ENCODE measurements at places on chromosomes 1 and 21.
A peak's percentile ranks its signal among the peaks of the same experiment; 100 is the strongest.

GRCh38 chr1:64866689-64867088, 99.7 kb downstream of the JAK1 start:
- DNase-seq = no peak

DNA sequence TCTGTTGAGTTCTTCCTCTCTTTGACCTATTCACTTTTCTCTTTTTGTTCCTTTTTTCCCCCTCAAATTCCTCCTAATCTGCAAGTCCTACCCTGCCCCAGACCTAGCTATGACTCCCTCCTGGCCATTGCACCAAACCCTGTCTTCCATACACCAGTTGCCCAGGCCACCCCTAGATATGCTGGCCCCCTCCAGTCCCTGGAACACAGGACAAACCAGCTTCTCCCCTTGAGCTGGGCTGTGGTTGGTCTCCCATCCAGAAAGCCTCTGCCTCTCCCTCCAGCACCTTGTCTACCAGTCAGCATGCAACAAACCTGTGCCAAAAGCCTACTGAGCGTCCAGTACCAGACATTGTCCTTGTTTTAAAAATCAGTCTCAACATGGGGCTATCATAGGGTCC, 59.4 kb downstream of the ELK4 start:
- DNase-seq = peak; percentile 25

DNA sequence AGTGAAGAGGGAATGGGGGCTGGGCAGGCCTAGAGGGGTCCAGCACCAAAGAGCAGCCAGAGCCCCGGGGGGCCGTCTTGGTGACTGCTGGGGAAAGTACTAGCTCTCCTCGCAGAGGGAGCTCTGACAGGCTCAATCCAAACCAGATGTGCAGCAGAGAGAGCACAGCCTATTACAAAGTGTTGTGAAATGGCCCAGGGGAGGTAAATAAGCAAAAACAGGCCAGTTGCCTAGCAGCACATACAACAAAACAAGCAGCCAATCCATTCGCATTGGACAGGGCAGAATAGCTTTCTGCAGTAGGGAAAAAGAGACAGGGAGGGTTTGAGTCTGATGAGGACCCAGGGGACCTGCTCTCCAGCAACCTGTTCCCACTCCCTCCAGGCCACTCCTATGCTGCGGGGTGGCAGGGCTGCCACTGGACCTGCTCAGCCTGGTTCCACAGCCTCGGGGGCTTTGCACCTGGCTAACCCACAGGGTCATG, 239.6 kb upstream of the FGGY start:
- peak; percentile 73 for DNase-seq

DNA sequence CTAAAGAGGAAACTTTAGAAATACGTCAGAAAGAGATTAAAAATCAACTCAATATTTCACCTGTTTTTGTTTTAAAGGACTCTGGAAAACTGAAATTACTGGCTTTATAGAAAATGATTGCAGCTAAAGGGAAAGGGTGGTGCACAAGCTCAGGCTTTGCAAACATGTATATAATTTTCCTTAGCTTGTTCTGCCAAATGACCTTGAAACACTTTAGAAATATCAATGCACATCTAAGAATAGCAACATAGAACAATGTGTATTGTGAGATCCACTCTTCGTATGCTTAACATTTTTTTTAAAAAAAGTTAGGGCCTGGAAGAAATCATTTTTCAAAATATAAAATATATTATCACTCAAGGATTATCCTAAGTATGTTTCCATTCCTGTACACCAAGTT, 143.9 kb downstream of the NTPCR start:
- no peak for DNase-seq

DNA sequence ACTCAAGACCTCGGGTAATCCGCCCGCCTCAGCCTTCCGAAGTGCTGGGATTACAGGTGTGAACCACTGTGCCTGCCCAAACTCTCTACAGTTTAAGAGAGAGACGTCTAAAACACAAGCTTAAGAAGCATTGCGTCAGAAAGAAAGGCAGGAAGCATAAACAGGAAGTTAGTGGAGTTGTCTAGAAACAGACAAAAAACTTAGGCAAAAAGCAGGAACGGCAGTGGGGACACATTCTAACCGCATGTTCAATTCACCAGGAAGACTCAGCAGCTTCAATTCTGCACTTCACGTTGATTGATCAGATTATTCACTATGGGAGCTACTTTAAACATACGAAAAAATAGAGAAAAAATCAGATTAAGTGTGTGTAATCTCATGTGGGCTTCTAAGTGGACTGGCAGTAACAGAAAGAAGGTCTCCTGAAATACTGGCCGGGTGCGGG, 7.4 kb downstream of the CFAP74 start:
- no peak for DNase-seq

GRCh38 chr1:161932668-161933067, 91.0 kb downstream of the OLFML2B start:
- no peak for DNase-seq

GRCh38 chr1:169122976-169123375, 16.5 kb downstream of the ATP1B1 start:
- no peak for DNase-seq

GRCh38 chr1:44740179-44740617, 561 bp downstream of the KIF2C start:
- DNase-seq = no peak

GRCh38 chr1:158945061-158945460, 13.7 kb downstream of the PYHIN1 start:
- DNase-seq = no peak

- peak; percentile 88 for DNase-seq
Measured at GRCh38 chr1:21607549-21608529, 61.3 kb downstream of the RAP1GAP start.

Data from type B pancreatic cell (in vitro differentiated cells).